SK-N-SH treated with all-trans-retinoic acid at 6 μM for 48 hours (cell line): ENCODE measurements at places on chromosomes 16 and 17.

DNA sequence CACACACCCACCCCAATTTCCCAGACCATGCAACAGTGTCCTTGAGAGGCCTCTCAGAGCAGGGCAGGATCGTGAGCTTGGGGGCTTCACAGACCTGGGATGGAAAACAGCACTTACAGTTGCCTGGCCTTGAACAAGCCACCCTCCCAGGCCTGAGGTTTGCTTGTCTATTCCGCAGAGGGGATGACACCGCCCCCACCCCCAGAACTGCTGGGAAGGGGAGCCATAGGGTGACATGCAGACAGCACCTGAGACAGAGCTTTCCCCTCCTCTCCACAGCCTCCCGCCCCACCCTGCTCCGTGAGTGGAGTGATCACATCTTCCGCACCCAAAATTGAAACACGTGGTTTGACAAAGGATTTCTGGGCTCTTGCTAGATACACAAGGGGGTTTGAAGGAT, 131.5 kb upstream of the TNRC6C start:
- no peak for ATAC-seq

- ATAC-seq: no peak
These were observed 4.7 kb upstream of the CMTM2 start for GRCh38 chr16:66574531-66574930.

GRCh38 chr17:7627250-7628121, at the start of gene SAT2:
SAT2 (minus strand) TSS chr17:7627821; CDS start chr17:7627635, 186 bp downstream.
- peak; percentile 97 for ATAC-seq

DNA sequence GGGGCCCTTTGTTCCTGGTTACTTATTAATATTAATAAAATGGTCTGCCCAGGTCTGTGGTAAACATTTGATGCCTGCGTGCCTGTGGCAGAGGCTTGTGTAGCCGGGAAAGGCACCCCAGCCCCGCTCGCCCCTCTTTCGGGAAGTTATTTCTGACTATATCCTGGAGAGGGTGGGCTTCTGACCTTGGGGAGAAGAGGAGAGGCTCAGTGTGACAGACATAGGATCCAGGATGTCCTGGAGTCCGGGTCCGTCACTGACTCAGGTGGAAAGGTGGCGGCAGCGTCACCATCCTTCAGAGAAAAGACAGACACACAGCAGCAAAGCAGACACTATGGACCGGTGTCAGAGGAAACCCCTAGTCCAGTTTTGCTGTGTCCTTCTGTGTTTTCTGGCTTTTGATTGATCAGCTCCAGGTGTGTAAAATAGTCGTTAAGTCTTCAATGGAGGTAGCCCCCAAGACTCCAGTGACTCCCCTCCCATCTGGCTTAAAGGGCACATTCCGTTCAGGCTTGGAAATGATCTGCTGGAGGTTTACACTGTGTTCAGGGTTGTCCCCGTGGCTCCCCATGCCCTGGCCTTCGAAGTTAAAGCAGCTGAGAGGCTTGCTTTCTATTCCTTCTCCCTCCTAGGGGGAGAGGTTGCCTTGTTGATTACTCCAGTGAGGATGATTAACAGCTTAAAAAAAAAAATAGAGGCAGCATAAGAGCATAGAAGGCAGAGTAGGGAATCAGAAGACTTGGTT, 81.6 kb downstream of the CCDC182 start:
- ATAC-seq: no peak

- no peak for ATAC-seq
These were observed 30.8 kb upstream of the METTL16 start for GRCh38 chr17:2542456-2542855.

GRCh38 chr16:76964464-76965154, 226.4 kb upstream of the MON1B start:
- ATAC-seq: no peak

GRCh38 chr17:65895969-65896368, 296.0 kb downstream of the CEP112 start:
- ATAC-seq: no peak

DNA sequence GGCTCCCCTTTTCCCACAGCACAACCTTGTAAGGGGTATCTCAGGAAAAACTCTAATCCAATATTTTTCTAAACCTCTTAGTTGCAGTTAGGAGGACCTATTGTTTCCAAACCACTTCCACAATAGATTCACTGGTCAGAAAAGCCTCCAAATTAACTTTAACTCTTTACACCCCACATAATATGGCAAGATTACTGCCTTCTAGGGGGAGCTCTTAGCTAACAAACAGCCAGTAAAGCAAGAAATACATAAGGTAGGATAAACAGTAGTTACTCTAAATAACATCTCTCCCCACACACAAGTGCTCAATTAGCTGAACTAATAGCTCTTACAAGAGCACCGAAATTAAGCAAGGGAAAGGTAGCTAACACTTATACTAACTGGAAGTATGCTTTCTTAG, 192.1 kb upstream of the KIF2B start:
- no peak for ATAC-seq

DNA sequence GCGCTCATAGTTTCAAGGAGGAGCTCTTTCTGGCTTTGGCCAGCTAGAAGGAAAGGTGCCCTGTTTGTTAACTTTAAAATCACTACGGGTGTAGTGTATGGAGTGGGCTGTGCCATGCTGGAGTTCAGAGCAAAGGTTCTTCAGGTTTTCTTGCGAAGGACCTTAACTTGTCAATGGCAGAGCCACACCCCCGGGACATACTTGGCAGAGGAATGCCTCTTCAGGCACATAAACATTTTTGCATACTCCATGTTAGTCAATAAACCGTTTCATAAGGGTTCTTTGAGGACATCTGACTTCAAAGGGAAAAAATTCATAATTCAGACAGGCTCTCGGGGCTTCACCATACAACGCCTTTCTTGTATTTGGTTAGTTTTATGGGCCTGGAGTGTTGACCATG, 113.0 kb upstream of the PLCG2 start:
- ATAC-seq: no peak

DNA sequence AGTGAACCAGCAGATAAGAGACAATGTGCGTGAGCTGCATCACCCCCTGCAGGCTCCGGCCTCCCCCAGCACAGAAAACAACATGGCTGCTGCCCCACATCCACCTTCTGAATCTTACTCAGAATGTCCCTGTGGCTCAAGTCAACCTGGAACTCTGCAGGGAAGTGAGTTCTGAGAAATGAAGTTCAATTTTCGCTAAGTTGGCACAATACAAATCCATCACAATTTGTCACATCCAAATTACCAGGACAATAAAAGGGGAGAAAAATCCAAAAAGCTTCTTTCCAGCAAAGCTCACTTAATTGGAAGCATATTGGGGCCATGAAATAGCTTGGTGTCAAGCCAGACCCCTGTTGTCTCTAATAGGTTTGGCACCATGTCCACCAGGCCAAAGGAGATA, 38.1 kb downstream of the CLEC19A start:
- no peak for ATAC-seq
